ENCODE measurements at places on chromosomes 7 and 10.

DNA sequence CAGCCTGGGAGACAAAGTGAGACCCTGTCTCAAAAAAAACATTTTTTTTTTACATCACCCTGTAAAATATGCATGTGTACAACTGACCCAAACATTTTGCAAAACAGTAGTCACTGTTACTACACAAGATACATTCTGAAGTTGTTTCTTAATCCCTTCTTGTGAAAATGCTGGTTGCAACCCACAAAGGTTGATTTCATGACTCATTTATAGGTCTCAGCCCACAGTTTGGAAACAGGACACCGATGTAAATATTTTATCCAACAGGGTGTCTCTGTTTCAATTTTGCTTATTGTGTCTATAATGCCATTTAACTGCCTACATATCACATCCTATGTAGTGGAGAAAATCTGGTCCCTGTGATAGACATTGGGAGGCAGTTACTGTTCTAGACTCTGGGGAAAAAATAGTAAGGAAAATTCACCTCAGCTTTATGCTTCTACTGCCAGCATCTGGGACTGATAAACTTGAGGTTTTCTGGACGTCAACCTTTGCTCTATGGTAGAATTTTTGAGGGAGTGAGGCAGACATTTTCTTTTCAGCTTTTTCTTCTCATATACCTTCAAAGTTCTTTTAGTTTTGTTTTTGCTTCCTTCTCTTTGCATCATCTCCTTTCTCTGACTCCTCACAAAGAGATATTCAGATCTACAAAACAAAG, 1.6 kb upstream of the RAB19 start:
- DNase-seq, result no peak

DNA sequence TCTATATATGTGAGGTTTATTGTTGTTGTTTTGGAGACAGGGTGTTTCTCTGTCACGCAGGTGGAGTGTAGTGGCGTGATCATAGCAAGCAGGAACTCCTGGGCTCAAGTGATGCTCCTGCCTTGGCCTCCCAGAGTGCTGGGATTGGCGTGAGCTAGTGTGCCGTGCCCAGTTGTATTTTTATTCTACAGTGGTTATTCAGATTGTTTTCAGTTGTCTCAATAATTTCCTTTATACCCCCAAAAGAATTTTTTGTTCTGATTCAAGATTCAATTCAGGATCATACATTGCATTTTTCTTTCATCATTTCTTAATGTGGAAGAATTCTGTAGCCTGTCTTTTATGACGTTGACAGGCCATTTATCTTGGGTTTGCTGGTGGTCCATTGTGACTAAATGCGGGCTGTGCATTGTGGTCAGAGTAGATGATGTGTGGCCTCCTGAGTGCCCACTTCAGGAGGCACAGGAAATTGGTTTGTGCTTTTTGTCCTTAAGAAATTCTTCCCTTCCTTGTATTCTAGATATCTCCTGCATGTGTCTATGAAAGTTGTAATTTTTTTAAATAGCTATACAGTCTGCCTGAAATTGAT, 22.9 kb downstream of the RBM33 start:
- no peak for DNase-seq

DNA sequence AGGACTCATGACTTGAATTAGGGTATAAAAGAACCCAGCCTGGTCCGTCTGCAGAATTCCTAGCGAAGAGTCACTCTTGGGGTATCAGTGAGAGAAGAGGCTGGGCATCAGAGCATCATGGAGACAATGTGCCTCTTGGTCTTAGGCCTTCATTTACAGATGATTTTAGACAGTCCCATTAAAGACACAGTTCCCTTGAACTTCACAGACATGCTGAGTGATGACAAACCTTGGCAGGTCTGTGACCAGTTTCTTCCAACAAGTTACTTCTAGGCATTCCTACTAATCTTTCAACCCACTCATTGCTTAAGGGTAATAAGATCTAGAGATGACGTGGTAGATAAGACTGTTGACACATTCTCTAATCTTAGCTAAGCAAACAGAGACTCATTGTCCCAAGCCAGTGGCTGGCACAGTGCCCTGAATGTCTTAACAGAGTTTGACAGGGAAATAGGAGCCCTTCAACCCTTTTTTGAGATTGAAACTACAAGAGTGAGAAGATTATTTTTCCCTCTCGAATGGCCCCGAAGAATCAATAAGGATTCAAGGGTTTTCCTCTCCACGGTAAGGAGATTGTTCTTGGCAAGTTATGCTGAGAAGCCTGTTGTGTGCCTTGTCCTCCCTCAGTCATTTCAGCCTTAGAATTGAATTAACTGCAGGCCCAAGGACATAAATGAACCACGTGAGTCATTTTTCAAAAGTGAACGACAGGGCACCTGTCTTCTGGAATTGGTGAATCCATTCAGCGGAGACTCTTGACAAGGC, 281.1 kb downstream of the CCDC3 start:
- DNase-seq, result no peak

GRCh38 chr7:101542527-101543241, 86.4 kb downstream of the MYL10 start:
- DNase-seq, result peak; percentile 79

DNA sequence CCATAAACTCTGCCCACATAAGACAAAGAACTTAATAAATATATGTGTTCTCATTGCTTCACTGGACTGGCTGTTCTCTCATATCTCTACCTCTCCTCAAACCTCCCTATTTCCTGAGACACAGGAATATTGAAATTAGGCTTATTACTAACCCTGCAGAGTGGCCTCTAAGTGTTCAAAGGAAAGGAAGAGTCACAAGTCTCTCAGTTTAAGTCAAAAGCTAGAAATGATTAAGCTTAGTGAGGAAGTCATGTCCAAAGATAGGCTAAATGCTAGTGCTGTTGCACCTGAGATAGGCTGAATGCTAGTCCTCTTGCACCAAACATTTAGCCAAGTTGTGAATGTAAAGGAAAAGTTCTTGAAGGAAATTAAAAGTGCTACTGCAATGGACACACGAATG, 41.1 kb downstream of the GNAI1 start:
- DNase-seq, result no peak

GRCh38 chr10:112986544-112987190, 36.6 kb downstream of the TCF7L2 start:
- DNase-seq, result no peak

GRCh38 chr7:33722383-33723101, 182.8 kb upstream of the BMPER start:
- DNase-seq, result no peak

DNA sequence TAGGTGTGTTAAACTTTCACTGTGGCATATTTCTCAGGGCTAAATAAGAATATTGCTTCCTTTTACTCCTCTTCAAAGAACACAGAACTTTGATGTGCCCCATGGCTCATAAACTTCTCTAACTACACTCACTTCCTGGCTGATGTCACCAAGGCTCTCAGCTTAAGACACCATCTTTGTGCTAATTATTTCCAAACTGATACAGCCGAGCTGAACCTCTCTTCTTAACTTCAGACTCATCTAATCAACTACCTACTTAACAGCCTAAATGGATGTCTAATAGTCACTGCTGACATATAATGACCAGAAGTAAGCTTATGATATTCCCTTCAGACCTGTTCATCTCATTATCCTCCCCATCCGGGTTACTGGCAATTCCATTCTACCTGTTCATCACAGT, 3.6 kb downstream of the C10orf67 start:
- DNase-seq, result no peak

Measured in activated CD4-positive, CD25-positive, alpha-beta regulatory T cell treated with anti-CD3 and anti-CD28 coated beads, Interleukin-2, amount 50 U/mL, for 72 hours (primary cell).